ENCODE measurements at places on chromosomes 5 and 9.

- no peak for DNase-seq
Observed at GRCh38 chr9:78158286-78158685, 77.6 kb upstream of the CEP78 start.

- DNase-seq: no peak
Observed at GRCh38 chr5:77957516-77957915, 181.4 kb upstream of the TBCA start.

GRCh38 chr5:133902511-133903118, 65.8 kb downstream of the C5orf15 start:
- peak; percentile 32 for DNase-seq

- no peak for DNase-seq
Observed at GRCh38 chr5:64628901-64629300, 61.4 kb upstream of the SHISAL2B start.

DNA sequence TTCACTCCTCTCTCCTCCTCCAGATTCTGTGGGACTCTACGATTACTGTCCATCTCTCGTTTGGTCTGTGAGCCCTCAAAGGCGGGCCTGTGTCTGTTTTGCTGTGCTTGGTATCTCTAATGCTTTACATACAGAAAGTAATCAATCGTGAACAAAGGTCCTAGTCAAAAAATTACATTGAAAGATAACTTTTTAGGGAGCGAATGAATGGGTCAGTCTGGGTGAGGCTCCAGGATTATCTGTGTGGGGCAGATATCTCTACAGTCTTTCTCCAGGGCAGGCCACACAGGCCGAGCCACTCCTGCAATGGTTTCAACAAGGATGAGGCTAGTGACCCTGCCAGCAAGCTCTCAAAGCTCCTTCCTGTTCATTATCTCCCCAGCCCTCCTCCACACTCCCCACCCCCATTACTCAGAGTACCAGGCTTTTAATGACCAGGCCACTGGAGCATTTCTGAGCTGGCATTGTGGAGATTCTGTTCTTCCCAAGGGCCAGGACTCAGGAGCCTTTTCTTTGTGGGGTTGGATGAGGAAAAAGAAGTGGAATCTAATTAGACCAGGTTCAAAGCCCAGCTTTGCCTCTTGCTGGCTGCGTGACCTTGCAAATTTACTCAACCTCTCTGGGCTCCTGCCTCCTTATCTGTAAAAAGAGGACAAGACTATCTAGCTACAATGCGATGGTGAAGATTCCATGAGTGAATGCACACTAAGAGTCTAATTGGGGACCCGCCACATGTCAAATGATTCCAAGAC, 10.2 kb downstream of the CORO2A start:
- no peak for DNase-seq

GRCh38 chr5:65742565-65743231, 20.7 kb downstream of the NLN start:
- no peak for DNase-seq

GRCh38 chr5:134053840-134054338, 49.1 kb upstream of the VDAC1 start:
- DNase-seq: no peak

GRCh38 chr5:76983468-76983867, 30.6 kb downstream of the CRHBP start:
- no peak for DNase-seq

DNA sequence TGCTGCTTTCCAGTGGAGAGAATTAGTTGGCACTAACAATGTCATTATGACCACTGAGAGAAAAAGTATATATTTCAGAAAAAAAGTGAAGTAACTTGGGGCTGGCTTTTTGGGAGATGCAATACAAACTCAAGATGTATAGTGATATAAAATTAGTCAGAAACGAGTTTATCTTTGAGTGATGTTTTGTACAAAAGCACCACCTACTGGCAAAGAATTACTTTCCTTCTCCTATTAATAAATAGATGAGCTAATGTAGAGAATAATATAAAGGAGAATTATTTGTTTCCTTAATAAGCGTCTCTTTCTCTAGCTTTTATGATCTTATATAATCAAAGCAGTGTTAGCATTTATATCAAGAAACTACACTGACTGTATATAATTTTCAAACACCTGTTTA, 158.8 kb downstream of the MEF2C start:
- no peak for DNase-seq

GRCh38 chr5:19837536-19838174, 150.3 kb downstream of the CDH18 start:
- peak; percentile 28 for DNase-seq

DNA sequence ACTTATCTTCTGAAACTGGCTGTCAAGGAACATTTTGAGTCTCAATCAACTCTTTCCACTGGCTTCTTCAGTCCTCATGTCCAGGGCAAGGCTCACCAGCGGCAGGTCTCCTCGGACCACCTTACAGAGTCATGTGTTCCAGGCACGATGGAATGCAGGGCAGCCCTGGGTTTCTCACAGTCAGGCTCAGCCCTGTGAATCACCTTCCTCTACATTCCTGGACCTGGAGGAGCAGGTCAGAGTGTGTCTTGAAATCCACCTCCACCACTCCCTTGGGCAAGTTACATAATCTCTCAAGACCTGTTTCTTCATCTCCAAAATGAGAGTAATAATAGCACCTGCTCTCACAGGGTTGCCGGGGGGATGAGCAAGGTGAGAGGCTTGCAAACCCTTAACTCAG, 16.0 kb downstream of the ENC1 start:
- DNase-seq: no peak

- DNase-seq: no peak
Observed at GRCh38 chr9:68643901-68644809, 60.9 kb upstream of the PIP5K1B start.

DNA sequence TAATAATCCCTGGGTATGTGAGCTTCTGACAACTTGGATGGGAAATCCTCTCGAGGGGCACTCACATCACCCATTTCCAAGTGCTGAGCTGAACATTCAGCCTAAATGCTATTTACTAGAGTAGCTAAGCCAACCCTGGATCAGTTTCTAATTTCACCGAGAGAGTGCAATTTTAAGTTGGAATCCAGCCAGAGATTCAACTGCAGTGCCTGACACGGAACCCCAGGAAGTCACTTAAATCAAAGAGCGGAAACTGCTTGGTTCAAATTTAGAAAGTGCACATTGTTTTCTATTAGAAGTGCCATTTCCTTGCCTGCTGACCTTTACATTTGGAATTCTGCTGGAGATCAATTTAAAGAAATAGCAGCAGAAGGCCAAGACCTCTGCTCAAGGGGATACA, 8.8 kb downstream of the SPRY4 start:
- DNase-seq: peak; percentile 25

DNA sequence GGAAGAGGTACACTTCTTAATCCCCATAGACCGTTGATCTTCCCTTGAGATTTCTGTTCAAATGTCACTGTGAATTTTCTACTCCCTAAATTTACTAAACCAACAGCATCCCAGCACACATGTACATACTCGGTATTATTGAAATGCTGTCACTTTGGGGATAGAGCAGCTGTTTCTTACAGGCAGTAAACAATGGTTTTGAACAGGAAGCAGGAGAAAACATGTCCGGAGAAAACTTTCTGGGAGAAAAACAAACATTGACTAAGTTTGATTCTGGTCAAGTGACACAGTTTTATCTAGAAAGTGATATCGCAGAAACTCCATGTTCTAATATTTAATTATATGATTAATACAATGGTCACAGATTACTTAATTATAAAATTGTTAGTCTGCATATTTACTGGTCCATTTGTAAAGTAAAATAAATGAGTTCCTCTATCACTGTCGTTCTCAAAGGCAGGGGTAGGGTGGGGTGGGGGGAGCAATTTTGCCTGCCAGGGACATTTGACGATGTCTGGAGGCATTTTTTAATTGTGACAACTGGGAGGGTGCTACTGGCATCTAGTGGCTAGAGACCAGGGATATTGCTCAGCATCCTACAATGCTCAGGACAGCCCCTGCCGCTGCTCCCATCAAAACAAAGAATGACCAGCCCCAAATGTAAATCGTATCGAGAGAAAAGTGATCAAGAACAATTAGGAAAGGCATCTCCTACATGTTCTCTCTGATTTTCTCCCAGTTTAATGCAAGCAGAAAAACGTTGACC, 12.2 kb downstream of the TAS2R1 start:
- no peak for DNase-seq

GRCh38 chr5:104189031-104189430, 626.4 kb upstream of the NUDT12 start:
- no peak for DNase-seq

DNA sequence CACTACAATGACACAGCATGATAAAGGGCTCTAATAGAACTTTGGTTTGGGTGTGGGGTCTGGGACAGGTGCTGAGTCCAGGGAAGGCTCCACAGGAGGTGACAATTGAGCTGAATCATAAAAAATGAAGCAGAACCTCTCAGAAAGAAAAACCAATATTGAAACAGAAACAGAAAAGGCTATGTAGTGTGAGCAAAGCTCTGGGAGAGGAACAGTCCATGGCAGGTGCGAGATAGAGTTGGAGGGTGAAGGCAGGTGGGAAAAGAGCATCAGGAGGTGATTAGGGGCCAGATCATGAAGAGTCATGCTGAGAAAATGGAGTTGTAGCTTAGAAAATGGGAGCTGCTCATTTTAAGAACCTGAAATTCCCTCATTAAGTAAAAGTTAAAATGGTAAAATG, 164.9 kb downstream of the KCTD16 start:
- no peak for DNase-seq

DNA sequence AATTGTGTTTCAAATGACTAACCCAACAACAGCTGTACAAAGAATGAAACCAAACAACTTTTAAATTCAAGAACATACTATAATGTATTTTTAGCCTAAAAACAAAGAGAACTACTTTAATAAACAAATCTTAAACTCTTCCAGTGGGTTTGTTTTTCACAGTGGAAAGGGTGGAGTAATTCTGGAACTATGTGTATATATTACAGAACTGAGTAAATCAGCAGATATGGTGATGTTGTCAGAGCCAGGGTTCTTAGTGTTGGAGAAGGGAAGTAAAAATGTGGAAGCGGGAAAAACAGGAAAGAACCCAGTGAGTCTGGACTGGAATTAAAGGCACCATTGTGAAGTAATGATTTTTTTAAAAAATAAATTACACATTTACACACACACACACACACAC, 144.9 kb downstream of the CDK5RAP2 start:
- DNase-seq: no peak

GRCh38 chr9:108934323-108934893, at the start of gene ABITRAM:
TSS of gene ABITRAM (plus strand) at chr9:108934400. CDS start at chr9:108934487, 87 bp downstream.
- DNase-seq: peak; percentile 62

- no peak for DNase-seq
Observed at GRCh38 chr9:19429595-19429994, 20.8 kb downstream of the ACER2 start.

DNA sequence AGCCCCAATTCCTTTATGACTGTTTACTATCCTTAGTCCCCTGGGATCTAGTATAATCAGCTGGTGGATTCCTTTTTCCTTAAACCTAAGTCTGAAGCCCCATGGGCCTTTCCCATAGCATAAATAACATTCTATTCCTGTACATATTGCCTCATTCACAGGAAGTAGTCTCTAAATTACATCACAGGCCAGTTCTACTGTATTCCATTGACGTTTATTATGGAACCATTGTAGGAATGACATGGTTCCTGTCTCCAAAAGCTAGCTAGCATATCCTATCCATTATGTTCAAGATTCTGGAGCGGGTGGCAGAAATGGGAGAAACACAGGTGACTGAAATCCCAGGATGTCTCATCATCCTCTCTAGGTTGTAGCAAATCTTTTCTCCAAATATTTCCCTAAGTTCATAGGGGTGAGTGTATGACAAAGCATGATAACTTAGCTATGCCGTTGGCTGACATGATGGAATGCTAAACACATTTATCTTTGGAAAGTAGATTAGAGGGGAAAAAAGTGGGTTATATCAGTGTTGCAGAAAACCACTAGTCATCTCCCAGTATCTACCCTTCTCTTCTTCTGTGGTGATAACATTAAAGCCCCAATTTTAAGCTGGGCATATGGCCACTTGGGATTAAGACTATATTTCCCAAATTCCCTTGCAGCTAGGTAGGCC, 140.1 kb downstream of the FGF1 start:
- no peak for DNase-seq

DNA sequence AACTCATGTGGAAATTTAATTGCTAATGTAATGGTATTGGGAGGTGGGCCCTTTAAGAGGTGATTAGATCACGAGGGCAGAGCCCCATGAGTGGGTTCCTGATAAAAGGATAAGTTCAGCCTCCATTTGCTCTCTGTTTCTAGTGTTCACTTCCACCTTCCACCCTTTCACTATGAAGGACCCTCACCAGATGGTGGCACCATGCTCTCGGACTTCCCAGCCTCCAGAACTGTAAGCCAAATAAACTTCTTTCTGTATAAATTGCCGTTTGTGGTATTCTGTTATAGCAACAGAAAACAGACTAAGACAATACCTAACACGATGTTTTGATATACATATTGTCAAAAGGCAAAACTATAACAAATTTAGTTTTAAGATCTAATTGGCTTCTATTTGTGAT, 166.2 kb downstream of the DEPDC1B start:
- DNase-seq: no peak

GRCh38 chr9:19410594-19410993, 1.8 kb downstream of the ACER2 start:
- no peak for DNase-seq

GRCh38 chr5:69024241-69024651, 69.6 kb upstream of the SLC30A5 start:
- peak; percentile 4 for DNase-seq

Measured in DMS 273 treated with DMSO at 0.1 percent for 48 hours (cell line).